ENCODE measurements at places on chromosomes 4 and X. TPM values are rescaled to one million over a fixed set of nuclear protein-coding genes. Genes with fewer than 3 reads are reported as not detected.

DNA sequence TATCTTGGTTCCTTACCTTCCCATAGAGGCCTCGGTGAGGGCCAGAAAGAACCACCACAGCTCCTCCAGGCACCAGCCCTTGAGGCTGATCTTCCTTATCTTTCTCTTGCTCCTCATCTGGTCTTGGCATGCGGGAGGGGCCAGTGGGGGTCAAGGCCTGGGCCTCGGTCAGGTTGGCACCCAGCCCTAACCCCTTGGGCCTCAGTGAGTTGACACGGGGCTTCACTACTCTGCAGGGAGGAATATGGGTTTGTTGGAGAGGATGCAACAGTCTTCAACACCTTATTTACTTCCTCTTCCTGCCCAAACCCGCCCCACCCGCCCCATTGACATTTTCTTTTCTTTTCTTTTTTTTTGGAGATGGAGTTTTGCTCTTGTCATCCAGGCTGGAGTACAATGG is 6.0 kb downstream of the GPKOW start:
- no peak for DNase-seq
- no peaks in the 10 kb centered on the region for H3K36me3 ChIP-seq
- H3K27ac ChIP-seq = no peak overlapping the region
- no peak overlapping the region for H3K4me3 ChIP-seq
- H3K4me1 ChIP-seq = no peaks in the 10 kb centered on the region

- no peaks in the 10 kb centered on the region for H3K36me3 ChIP-seq
- H3K27me3 ChIP-seq = no peaks in the 10 kb centered on the region
- H3K4me1 ChIP-seq = no peaks in the 10 kb centered on the region
- H3K27ac ChIP-seq = no peak overlapping the region
- no peak for DNase-seq
Observed at GRCh38 chr4:155780775-155781174, 22.0 kb downstream of the GUCY1B1 start.

GRCh38 chrX:50988649-50989048 is 78.1 kb downstream of the BMP15 start:
- no peaks in the 10 kb centered on the region for H3K36me3 ChIP-seq
- H3K27ac ChIP-seq = no peak overlapping the region
- peak; percentile 53 for DNase-seq
- no peaks in the 10 kb centered on the region for H3K27me3 ChIP-seq
- H3K4me1 ChIP-seq = no peaks in the 10 kb centered on the region

DNA sequence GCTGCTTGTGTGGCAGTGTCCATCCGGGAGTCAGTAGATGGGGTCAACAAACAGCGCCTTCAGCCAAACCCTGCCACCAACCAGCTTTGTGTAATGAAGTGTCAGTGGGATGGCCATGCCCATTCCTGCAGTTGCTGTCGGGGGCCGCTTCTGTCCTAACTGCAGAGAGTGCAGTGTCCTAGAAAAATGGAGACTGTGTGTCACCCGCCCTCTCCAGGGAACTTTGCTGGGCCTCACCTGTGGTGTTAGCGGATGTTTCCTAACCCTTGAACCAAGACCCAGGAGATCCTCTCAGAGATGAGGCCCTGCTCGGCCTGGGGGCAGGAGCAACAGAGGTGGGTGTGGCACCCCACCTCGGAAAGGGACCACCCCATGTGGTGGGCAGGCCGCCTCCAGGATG is 35.3 kb upstream of the HGFAC start:
- H3K4me3 ChIP-seq = no peak overlapping the region
- no peak for DNase-seq
- peaks cover 17% of the 10 kb centered on the region for H3K4me1 ChIP-seq
- H3K27me3 ChIP-seq = no peaks in the 10 kb centered on the region
- H3K36me3 ChIP-seq = no peaks in the 10 kb centered on the region

The EGFL6 gene
- total RNA-seq = 1.2 TPM

Measured in neural progenitor cell (in vitro differentiated cells).